ENCODE measurements at places on chromosomes 5 and 9. TPM values are rescaled to one million over a fixed set of nuclear protein-coding genes. Genes with fewer than 3 reads are reported as not detected.

- H3K4me3 ChIP-seq, result no peak overlapping the region
- DNase-seq, result no peak
- no peaks in the 10 kb centered on the region for H3K27me3 ChIP-seq
- H3K36me3 ChIP-seq, result no peaks in the 10 kb centered on the region
Observed at GRCh38 chr5:59065554-59065953, 482.7 kb downstream of the RAB3C start.

C9orf50 gene
- not detected for total RNA-seq

ADGRV1 gene
- 0.50 TPM for total RNA-seq

NSG2 gene
- 3.9 TPM for total RNA-seq

DCAF10 gene
- total RNA-seq, result 36.6 TPM

GRCh38 chr5:57348376-57349140, 134.1 kb downstream of the ACTBL2 start:
- no peak overlapping the region for H3K27ac ChIP-seq
- H3K4me3 ChIP-seq, result no peak overlapping the region
- H3K27me3 ChIP-seq, result no peaks in the 10 kb centered on the region
- no peak for DNase-seq

- H3K27me3 ChIP-seq, result no peaks in the 10 kb centered on the region
- H3K36me3 ChIP-seq, result no peaks in the 10 kb centered on the region
- H3K4me3 ChIP-seq, result no peak overlapping the region
- no peak overlapping the region for H3K27ac ChIP-seq
- no peaks in the 10 kb centered on the region for H3K4me1 ChIP-seq
Observed at GRCh38 chr9:114486205-114486963, 18.9 kb downstream of the WHRN start.

GRCh38 chr9:111661150-111661801, at the start of gene GNG10:
GNG10 (plus strand) TSS chr9:111661605; CDS start chr9:111661635, 30 bp downstream.
- H3K27ac ChIP-seq, result peak within 1 kb of the TSS; percentile 85
- DNase-seq, result no peak
- H3K4me3 ChIP-seq, result peak within 1 kb of the TSS; percentile 76
- no peaks in the 10 kb centered on the region for H3K27me3 ChIP-seq
- peaks cover 13% of the 10 kb centered on the region for H3K4me1 ChIP-seq

- no peaks in the 10 kb centered on the region for H3K27me3 ChIP-seq
- no peaks in the 10 kb centered on the region for H3K4me1 ChIP-seq
- H3K27ac ChIP-seq, result no peak overlapping the region
Observed at GRCh38 chr5:101977729-101978345, 318.2 kb downstream of the SLCO4C1 start.

DNA sequence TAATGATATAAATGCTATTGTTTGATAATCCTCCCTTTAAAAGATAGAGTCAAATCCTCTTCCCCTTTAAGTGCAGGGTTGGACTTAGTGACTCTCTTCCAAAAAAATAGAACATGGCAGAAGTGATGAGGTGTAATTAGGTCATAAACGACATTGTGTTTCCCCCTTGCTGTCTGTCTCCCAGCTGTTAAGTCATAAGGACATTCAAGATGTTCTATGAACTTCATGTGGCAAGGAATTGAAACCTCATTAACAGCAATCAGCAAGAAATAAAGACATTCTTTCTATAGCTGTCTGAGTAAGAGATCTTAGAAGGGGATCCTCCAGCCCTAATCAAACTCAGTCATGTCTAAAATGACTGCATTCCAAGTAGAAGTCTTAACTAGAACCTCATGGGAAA, 3.3 kb upstream of the SLC25A46 start:
- DNase-seq, result no peak
- H3K4me3 ChIP-seq, result no peak overlapping the region

DNA sequence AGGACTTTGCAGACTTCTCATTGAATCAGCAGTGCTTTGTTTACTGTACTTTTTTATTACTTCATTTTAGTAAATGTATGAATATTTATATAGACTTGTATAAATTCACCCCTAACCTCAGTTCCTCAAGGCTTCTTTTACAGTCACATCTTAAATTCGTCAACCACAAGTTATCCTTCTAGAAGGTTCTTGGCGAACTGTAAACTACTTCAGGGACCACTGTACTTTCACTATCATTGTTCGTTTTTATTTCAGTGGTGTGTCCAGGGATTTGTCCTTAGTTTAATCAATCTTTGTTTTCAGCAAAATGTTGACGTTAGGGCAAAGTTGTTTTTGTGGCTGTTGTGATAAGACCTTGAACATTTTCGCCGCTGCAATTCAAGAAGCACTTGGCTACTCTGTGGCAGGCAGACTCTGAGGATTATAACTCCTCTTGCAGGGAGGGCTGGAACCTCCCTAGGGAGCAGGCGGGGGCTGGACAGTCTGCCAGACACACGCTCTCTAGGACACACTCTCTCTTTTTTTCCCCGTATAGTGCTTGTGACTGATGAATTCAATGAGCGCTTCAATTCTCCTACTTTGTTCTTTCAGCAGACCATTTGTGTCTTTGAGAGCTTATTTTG, 252.8 kb downstream of the FBXL7 start:
- H3K36me3 ChIP-seq, result no peaks in the 10 kb centered on the region
- no peak overlapping the region for H3K27ac ChIP-seq
- peak overlapping the region; percentile 24 for H3K4me3 ChIP-seq
- H3K4me1 ChIP-seq, result peaks cover 11% of the 10 kb centered on the region
- no peaks in the 10 kb centered on the region for H3K27me3 ChIP-seq

DNA sequence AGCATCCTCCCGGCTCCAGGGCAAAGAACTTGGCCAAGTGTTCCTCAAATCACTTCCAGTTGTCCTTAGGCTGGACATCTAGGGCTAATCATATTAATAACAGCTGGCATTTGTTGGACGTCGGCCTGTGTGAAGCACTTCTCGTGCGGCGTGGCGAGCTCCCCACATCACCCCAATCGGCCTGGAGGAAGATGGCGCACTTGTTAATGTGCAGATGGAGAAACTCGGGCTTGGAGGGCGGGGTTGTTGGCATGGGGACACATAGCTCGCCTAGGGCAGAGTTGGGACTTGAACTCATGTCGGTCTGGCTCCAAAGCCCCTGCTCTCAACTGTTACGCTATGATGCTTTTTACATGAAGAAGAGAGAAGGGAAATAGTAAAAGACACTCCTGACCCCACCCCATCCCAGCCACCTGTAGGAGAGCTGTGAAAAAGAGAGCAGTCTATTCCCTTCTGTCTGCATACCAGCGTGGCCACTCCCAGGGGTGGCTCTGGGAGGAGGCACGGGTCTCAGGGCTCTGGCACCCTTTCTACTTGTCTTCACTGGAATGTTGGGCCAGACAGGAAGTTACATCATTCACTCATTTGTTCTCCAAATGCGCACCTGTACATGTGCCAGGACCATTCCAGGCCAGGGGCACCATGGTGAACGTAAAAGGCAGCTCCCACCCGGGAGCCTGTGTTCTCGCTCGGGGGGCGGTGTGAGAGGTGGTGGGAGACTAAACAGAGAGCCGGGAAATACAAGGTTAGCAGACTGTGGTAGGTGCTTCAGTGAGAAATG, 12.8 kb upstream of the NUP214 start:
- H3K27ac ChIP-seq, result peak overlapping the region; percentile 41
- peaks cover 4% of the 10 kb centered on the region for H3K4me1 ChIP-seq
- no peak for DNase-seq
- H3K36me3 ChIP-seq, result no peaks in the 10 kb centered on the region
- no peak overlapping the region for H3K4me3 ChIP-seq

DNA sequence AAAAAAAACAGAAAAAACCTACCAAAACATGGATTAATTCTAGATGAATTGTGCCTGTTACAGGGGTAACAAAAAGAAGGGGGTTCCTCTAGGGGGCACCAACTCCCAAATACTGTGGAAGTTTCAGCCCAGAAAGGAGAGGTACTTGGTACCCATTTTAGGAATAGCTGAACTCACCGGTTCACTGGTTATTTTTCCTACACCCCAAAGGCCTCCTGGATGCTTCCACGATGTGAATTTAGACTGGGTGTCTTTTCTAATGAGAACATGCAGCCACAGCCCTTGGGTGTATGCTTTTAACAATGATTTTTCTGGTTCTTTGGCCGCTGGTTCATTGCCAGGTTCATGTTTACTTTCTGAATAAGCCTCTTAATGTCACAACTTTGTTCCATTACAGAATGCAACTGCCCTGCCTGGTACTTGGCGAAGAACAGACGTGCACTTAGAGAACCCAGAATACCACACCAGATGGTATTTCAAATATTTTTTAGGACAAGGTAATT, 46.7 kb downstream of the GARNL3 start:
- peak; percentile 91 for DNase-seq
- H3K27me3 ChIP-seq, result no peaks in the 10 kb centered on the region
- H3K27ac ChIP-seq, result peak overlapping the region; percentile 24
- H3K4me3 ChIP-seq, result no peak overlapping the region
- no peaks in the 10 kb centered on the region for H3K36me3 ChIP-seq

- no peaks in the 10 kb centered on the region for H3K4me1 ChIP-seq
- no peak overlapping the region for H3K27ac ChIP-seq
- no peaks in the 10 kb centered on the region for H3K36me3 ChIP-seq
Observed at GRCh38 chr5:74977471-74977870, 74.9 kb downstream of the GCNT4 start.

All from esophagus muscularis mucosa (tissue), 4 donors.